Brain (organoid and tissue), 16 donors: ENCODE measurements at places on chromosomes 1 and 21.
A peak's percentile ranks its signal among the peaks of the same experiment; 100 is the strongest.

GRCh38 chr1:75985827-75986226 lies 53.6 kb upstream of the ASB17 start:
- DNase-seq: no peak

DNA sequence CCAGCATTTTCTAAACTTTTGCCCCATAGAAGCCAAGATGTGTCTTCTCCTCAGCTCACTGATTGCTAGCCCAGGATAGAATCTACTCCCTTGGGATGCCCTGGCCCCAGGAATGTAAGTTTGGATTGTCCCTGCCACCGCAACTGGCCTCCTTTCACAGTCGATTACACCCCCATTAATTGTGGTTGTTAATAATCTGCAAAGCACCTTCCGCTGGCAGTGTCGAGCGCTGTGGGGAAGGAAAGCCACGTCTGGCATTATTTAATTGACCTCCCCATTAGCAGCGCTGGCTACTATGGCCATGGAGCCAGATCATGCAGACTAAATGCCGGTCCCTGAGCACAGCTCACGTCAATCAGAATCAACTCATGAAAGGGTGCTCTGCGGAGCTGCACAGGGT lies 597.3 kb upstream of the PLXNA2 start:
- DNase-seq: peak; percentile 61

DNA sequence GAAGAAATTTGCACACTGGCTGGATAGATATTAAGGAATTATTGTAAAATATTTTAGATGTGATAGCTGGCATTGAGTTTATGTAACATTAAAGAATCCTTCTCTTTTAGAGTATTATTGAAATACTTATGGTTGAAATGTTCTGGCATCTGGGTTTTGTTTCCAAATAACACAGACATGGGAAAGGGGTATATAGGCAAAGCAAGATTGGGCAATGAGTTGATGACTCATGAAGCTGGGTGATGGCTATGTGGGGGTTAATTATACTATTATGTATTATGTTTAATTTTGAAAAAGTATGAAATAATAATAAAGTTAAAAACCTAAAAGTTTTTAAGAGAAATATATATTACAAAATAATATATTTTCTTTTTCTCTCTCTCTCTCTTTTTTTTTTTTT lies 12.5 kb upstream of the PTPN14 start:
- no peak for DNase-seq

DNA sequence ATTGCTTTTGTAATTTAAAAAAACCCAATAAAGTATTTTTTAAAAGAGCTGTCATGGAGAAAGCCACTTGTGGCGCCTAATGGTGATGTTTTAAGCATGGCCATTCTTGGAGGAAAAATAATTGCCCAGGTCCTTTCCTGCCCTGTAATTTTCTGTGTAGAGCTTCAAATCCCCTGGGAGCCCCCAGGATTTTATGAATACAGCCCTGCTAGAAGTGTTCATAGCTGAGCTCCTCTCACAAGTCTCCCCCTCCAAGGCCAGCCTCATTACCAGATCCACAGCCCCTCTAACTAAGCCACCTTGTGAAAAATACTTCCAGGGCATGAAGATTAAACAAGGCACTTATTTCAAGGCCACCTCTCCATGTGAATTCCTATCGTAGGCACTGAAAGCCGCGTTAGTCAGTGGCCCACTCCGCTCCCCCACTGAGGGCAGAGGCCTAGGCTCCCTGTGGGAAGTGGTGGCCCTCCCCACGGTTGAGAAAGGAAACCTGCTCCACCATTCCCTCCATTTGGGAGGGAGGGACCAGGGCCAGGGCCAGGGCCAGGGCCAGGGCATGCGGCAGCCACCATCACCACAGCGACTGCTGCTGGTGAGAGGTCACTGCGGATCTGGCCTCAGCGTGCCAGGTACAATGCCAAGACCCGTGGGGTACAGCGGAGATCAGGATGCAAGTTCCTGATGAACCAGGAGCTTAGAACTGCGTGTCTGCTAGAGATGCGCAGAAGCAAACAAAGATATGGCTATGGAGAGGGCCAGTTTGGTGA lies 83.1 kb downstream of the KCNN3 start:
- DNase-seq: no peak

DNA sequence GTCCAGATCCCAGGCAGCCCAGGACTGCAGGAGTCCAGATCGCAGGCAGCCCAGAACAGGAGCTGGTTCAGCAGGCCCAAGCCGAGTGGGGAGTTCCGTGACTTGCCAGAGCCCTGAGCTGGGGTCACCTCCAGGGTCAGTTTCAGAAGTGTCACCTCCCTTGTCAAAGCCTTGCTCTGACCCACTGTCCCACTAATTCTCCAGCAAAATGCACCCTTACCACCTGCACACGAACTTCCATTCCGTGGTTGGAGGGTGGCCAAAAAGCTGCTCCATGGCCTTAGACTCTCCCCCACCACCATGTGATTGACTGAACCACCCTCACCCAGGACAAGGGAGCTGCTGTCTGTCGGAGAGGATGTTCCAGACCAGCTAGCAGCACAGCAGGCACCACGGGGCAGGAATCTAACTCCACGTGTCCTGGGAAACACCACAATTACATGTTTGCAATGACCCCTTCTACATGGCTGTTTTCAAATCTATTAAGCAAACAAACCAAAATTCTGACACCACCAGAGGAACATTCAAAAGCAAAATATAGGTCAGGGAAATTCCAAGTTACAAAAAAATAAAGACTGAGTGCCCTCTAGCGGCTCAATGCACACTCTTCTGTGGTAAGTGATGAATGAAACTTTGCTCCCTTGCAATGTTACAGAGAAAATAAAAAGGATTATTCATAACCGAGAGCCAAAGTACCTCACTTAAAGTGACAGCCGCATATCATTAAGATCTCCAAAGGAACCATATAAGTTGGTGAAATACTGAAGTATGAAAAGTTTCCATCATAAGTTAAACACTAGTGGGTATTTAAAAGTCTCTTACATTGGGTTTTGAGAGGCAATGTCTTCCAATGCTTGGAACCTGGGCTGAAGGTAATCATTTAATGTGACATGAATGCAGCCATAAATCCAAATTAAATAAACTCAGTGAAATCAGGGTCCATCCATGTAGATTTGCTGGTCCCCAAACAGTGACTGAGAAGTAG lies 76.3 kb downstream of the NPHP4 start:
- peak; percentile 70 for DNase-seq

GRCh38 chr1:232548691-232549090 lies 81.2 kb downstream of the SIPA1L2 start:
- DNase-seq: no peak

- DNase-seq: peak; percentile 48
Measured at GRCh38 chr1:55311057-55311641, 96.0 kb upstream of the USP24 start.

DNA sequence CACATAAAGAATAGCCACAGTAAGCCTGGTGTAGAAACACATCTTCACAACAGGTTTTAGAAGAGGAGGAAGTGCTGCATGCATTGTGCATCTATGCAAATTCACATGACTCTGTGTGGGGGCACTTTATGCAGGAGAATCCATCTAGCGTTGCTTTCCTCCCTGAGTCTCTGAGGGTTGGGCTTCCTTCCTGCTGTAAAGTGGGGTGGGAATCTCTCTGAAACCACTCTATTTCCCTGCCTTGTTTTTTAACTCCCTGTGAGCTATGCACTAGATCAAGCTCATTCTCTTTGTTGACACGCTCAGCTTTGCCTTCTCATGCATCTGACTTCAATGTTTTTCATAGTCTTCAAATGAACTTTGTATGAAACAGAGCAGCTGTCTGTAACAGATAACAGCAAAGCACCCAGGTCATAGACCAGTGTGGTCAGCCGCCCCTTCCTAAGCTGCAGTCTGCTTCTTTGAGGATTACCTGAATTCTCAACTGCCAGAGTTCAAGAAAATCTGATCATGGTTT lies 102.7 kb upstream of the DPH5 start:
- no peak for DNase-seq

DNA sequence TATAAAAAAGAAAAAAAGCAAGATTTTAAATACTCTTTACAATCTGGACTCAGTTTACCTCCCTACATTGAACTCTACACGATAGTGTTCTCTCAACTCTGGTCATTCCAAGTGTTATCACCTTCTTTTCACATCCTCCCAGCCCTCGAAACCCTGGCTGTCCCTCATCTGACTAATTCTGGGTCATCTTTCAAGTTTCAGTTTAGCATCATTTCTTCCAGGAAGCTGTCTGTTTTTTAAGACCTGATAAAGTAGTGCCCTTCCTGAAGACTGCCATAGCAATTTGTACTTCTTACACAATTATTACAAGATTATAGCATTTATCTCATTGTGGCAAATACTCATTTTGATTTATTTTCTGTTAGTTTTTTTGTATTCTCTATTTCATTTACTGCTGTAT lies 1.2 kb downstream of the ALG14 start:
- no peak for DNase-seq

GRCh38 chr1:11802973-11803885 lies 2.5 kb downstream of the MTHFR start:
- DNase-seq: peak; percentile 72

GRCh38 chr1:182629499-182630096 lies 25.4 kb upstream of the RGS16 start:
- no peak for DNase-seq

DNA sequence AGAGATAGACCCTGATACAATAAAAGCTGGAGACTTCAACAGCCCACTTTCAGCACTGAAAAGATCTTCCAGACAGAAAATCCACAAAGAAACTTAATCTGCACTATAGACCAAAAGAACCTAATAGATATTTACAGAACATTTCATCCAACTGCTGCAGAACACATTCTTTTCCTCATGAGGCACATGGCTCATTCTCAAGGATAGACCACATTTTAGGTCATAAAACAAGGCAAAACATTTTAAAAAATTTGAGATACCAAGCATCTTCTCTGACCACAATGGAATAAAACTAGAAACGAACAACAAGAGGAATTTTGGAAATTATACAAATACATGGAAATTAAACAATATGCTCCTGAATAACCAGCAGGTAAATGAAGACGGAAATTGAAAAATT lies 15.0 kb upstream of the IL20 start:
- no peak for DNase-seq

DNA sequence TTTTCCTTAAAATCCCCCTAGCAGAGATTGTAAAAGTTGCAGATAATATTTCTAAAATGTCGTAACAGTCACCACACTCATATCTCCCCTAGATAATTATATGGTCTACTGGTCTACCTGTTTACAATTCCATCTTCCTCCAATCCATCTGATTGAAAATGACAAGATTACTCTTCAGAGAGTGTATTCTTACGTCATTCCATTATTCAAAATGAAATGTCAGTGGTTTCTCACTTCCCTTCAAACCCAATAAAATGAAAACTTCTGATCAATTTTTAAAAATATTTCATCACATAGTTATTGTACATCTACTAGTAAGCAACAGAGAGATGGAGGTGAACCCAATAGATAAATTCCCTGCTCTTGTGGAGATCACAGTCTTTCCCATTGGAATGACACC lies 202.2 kb upstream of the C8B start:
- DNase-seq: no peak

DNA sequence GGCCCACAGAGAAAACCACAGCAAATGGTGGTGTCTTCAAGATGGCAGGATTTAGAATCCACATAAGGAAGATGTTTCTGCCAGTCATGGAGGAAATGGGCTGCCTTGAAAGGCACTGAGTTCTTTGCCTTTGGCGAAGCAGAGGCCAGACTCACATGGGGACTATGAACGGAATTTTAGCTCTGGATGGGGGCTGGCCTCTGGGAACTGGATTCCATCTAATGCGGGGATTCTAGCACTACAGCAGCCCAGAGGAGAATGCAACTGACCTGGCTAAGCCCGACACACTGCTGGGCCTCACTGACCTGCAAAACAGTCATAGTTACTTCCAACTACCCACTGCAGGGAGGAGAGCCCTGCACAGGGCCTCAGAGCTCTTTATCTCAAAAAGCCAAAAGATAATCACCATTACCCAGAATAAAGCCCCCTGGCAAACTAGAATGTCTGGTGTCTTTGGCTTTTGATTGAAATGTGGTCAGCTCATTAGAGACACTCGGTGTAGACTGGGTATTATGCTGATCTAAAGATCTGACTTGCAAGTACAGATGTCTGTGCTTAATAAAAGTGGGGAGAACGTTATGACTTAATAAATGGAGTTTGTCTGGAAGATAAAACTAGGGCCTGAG lies 11.6 kb downstream of the HCRTR1 start:
- no peak for DNase-seq

DNA sequence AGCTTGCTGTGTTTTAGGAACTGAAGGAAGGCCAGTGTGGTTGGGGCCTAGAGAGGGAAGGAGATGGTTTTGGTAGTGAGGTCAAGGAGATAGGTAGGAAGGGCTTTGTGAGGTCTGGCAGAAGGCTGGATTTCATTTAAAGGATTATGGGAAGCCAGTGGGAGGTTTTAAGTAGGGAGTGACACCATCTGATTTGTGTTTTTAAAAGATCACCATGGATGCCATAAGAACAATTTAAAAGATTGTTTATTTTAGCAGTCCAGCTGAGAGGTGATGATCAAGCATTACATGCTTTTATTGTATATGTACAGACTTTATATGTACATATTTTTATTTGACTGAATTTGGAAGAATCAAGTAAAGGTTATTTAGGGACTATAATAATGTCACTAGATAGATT lies 26.4 kb downstream of the RGL1 start:
- no peak for DNase-seq

- DNase-seq: no peak
Measured at GRCh38 chr1:218705911-218706893, 361.1 kb downstream of the TGFB2 start.

GRCh38 chr1:18324246-18324645 lies 156.5 kb upstream of the KLHDC7A start:
- no peak for DNase-seq

DNA sequence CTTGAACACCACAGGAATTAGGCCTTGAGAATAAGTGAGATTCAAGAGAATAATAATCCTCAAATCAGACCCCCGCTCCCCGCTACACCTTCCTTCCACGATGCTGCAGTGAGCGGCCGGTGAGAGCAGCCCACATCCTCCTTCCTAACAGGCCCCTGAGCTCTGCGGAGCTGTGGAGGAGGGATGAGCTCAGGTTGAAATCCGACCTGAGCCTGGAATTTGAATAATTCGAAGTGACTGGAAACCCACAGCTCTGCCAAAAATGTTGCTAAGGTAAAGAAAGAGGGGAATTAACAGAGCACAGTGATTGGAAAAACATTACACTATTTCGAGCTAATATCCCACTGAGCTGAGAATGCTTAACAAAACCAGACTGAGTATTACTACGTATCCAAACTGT lies 90.0 kb downstream of the URB2 start:
- no peak for DNase-seq
